Renal pelvis (tissue), 12 donors: ENCODE measurements at places on chromosomes 3 and 15.

GRCh38 chr3:51304230-51304629 is 80.9 kb upstream of the MANF start:
- no peak for DNase-seq

DNA sequence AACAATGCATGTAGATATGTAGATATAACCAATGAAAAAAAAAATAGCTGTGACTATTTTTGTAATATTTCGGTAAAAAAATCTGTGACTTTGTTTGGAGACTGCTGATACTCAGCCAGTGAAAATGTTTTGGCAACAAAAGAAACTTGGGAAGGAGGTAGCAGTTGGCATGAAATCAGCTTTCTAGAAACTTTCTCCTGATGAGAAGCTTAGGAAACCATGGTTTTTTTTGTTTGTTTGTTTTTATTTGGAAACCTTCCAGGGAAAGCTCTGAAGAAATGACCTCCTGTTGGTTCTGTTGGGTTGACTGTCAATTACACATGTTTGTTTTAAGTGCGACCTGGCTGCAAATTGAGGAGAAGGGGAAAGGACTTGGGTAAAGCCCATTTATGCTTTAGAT is 445.9 kb downstream of the UNC13C start:
- DNase-seq = no peak

DNA sequence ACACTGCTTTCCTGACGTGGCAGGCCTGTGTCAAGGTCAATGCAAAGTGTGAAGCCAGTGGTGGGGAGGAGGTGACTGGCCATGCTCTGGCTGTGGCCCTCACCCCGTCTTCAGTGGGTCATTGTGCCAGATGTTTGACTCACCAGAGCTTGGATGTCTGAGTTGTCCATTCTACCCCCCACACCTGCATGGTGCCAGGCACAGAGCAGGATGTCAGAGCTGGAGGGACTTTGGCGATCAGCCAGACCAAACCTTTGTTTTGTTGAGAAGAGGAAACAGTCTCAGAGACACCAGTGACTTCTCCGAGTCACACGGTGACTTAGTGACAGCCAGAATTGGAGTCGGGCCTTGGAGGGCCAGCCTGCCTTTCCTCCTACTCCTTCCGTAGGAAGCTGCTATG is 49.5 kb downstream of the SMAD6 start:
- no peak for DNase-seq

DNA sequence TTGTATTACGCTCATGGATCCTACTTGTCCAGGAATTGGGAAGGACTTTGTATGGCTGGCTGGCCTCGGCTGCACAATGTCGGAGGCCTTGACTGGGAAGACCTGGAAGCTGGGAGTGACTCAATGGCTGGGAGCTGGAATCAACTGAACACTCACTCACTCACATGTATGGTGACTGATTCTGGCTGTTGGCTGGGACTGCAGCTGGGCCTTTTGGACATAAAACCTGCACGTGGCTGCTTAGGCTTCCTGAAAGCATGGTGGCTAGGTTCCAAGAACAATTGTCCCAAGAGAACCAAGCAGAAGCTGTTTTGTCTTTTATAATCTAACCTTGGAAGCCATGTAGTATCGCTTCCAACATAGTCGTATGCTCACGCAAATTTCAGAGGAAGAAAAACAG is 38.0 kb upstream of the CMTM8 start:
- no peak for DNase-seq

GRCh38 chr3:132723024-132723950 is 1.1 kb upstream of the NPHP3 start:
- no peak for DNase-seq

DNA sequence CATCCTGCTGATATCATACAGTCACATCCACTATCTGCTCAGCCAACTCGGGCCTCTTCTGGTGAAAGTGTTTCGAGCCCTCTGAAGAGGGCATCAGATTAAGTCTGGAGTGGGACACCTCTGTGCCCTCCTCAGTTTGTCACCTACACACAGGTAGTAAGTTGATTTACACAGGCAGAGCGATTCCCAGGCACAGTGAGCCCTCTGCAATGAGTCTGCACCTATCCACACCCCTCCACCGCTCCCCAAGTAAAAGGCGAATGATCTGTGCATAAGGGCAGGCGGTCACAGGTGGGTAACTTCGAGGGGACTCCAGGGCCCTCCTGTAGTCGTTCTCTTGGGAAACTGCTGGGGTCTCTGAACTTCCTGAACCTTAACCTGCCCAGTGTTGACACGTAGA is 152.0 kb downstream of the ATP10A start:
- no peak for DNase-seq

DNA sequence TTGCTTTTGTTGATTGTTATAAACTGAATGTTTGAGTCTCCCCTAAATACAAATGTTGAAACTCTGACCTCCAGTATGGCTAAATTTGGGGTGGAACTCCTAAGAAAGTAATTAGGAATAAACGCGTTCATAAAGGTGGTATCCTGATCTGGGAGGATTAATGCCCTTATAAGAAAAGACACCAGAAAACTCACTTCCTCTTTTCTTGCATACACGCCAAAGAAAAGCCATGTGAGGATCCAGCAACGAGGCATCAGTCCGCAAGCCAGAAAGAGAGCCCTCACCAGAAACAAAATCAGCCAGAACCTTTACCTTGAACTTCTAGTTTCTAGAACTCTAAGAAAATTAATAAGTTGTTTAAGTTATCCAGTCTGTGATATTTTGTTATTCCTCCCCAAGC is 37.4 kb upstream of the AZI2 start:
- DNase-seq = no peak

DNA sequence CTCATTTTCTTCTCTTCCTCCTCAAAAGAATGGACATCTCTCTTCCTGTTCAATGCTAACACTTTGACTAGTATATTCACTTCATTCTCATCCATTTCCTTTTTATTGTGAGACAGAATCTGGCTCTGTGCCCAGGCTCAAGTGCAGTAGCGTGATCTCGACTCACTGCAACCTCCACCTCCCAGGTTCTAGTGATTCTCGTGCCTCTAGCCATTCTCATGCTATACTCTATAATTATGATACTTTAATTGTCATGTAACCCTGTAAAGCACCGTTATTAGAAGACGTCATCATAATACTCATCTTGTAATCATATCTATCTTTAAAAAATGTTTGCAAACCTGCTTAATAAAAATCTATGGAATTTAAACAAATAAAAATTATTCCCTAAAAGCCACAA is 107.0 kb downstream of the SHOX2 start:
- DNase-seq = no peak

DNA sequence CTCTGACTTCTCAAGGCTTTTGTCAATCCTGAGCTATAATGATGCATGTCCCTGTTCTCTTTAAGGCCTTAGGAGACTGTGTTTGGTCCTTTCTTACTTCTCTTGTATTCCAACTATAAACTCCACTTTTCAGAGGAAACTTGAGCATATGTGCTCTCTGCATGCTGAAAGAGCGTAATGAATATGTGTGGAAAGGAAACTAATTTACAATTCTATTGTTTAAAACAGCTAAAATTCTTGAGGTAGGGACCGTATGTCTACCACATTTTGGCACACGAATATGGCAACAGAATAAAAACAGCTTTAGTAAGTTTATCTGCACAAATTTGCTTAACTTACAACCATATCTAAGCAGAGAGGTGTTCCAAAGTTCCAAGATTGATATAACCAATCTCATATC is 242.0 kb upstream of the DCBLD2 start:
- no peak for DNase-seq

DNA sequence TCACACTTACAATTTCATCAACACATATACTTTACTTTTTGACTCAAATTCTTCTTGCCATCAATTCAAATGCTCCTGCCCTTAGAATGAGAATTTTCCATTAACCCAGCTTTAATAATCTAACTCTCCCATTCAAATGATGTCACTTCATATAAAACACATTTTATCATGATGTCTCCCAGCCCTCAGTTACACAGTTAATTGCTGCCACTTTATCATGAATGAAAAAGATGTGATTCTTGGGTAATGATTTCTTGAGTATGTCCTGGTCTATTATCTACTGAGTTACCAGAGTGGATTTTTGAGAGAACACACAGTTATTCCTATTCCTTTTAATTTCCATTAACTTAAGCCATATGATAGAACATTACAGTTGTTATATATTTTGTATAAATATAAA is 7.6 kb downstream of the AGTR1 start:
- no peak for DNase-seq

- no peak for DNase-seq
Measured at GRCh38 chr15:93044301-93045190, 44.5 kb downstream of the RGMA start.

DNA sequence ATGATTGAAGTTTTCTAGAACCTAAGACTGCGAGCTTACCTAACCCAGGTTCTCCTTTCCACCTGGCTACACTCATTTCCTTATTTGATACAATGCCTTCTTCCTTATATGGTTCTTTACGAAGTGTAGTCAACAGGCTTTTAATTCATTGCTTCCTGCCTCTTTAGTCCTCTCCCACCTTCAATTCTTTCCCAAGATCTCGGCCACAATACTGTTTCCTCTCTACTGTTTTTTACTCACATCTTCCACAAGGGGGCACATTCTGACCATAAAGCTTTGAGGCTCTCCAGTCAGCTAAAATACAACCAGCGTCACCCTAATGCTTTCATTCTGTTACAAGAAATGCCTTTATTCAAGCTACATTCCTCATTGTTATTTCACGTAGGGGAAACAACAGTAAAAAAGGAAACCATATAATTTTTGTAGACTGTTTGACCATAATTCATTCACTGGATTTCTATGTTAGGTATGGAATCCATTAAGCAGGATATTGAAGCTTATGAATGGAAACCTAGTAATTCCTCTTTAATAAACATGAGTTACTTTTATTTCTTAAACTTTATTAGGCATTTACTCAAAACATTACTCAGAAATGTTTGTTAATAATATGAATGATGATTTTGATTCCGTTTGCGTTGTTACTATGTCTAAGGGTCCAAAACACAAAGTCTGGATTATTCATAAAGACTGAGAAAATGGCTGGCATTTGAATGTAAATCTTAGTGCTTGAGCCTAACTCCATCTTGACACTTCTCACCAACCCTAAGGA is 29.5 kb upstream of the VEPH1 start:
- peak; percentile 86 for DNase-seq

DNA sequence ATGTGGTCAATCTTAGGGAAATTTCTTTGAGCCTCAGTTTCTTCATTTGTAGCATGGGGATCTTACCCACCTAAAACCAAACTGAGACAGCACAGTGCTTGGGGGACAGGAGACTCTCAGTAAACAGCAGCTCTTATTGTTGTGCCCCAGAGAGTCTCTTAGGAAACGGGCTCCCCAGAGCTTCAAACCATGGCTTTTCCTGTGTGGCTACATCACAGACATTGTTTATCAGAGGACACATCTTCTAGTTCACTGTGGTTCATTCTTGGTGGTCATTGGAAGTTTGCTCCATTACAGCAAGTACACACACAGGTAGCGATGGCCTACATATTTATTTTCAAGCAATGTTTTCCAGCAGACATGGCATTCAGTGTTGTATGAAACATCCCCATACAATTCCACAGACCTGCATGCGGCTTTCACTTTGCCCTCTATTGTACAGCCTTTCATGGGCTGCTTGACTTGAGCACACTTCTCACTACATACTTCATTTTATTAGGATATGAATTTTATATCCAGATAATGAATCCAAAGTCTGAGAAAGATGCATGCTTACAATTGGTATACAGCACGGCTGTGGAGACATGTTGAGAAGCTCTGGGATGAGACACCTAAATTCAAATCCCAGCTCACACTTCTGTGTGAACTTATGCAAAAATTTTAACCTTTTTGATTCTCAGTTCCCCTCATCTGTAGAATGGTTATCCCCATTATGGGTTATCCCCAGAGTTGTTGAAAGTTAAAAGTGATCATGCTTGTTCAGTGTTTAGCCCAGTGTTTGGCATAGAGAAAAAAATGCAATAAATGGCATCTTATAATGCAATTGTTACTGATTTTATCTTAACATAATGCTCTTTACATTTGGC is 84.8 kb upstream of the ICE2 start:
- DNase-seq = no peak

- peak; percentile 27 for DNase-seq
Measured at GRCh38 chr3:161372321-161373260, 1.3 kb upstream of the SPTSSB start.

DNA sequence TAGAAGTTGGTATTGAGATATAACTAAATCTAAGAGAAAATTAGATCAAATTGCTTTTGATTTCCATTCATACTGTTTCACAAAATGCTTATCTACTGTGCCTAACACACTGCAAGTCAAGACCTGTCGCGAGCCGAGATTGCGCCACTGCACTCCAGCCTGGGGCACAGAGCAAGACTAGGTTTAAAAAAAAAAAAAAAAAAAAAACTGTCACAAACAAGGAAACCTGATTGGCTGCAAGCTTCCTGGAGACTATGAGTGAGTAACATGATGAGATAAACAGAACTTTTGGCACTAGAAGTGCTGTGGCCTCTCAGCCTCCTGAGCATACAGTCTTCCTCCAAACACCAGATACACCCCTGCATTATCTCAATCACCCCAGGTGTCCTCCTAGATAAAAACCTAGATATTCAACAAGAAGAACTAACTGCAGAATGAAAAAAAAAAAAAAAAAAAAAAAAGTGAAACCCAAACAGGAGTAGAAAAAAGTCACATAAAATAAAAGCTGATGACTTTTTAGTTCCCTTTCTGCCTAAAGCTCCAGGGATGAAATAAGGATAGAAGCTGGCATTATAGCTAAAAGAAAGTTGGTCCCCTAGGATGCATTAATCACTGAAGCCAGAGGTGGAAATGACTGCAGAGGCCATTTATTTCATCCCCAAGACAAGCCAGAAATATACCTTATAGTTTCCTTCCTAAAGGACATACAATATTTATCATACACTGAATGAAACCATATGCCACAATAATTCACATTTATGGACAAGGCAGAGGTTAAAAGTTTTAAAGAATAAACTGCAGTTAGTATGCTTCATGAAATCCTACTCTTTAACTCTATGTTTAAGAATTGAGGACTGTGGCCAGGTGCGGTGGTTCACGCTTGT is 82.4 kb downstream of the P3H2 start:
- no peak for DNase-seq

GRCh38 chr3:170802164-170803151 is 67.5 kb downstream of the RPL22L1 start:
- DNase-seq = peak; percentile 84

DNA sequence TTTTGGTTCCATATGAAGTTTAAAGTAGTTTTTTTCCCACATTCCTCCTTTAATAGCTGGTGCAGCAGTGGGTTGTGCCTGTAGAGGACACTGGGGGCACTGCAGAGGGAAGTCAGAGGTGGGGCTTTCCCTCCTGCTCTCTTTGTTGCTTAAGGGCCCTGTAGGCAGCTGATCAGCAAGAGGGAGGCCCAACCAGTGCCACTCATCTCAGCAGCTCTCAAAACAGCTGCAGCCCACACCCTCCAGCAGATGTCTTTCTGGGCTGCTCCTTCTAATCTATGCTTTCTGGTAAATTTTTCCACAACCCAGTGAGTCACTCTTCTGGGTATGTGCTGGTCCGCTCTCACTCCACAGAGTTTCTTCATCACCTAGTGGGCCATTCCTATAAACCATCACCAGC is 263.8 kb downstream of the FEZF2 start:
- no peak for DNase-seq
